ENCODE measurements at places on chromosomes 4 and X.

DNA sequence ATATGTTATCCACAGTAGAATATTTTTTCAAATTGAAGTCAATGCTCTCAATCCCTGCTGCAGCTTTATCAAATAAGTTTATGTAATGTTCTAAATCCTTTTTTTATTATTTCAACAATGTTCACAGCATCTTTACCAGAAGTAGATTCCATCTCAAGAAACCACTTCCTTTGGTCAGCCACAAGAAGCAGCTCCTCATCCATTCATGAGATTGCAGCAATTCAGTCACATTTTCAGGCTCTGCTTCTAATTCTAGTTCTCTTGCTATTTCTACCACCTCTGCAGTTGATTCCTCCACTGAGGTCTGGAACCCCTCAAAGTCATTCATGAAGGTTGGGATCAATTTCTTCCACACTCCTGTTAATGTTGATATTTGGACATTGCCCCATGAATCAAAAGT lies 2301.3 kb upstream of the TENM3 start:
- peak; percentile 37 for DNase-seq

GRCh38 chr4:151721466-151721865 lies 39.3 kb downstream of the GATB start:
- DNase-seq = no peak

DNA sequence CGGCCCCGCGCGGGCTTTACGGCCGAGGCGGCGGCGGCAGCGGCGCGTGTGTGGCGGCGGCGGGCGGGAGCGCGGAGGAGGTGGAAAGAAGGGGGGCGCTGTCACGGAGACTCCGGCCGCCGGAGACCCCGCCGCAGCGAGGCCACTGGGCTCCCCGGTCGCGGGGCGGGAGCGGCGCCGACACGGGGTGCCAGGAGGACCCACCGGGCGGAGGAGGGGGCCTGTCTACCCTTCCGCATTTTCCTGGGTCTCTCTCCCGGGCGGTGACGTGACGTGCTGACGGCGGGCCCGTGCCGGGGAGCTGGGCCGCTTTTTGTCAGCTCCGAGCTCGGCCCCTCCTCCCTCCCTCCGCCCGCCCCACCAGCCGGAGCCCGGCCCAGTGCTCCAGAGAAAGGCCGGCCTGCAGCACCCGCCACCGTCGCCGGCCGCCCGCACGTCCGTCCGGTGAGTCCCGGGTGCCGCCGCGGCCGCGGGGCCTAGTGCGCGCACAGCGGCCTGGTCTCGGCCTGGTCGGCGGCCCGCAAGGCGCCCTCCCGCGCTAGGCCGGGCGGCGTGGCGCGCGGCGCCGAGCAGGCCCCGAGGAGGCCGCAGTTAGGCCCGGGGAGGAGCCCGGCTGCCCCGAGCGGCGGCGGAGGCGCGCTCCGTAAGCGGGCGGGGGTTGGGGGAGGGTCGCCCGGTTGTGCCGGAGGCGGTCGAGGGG lies at the start of gene ZFX:
Gene ZFX, plus strand, starts transcription at position 379 of the 700 bp plus-strand sequence. CDS start 23,014 bp downstream, outside the sequence.
- DNase-seq = peak; percentile 17

DNA sequence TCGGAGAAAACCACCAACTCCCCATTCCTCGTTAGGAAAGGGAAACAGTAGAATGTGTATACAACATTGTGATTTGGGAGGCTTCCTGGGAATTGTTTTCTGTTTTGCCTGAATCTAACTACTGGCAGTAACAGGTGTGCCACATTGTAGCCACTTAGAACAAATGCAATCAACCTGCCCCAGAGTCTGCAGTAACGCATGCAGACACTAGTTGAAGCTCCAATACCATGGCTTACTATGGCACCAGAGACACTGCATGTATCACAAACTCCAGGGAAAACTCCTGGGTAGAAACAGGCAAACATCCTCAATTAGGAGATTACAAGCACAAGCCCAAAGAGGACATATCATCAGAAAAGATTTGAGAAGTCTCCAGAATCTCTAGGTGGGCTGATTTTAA lies 154.2 kb upstream of the NEIL3 start:
- no peak for DNase-seq

DNA sequence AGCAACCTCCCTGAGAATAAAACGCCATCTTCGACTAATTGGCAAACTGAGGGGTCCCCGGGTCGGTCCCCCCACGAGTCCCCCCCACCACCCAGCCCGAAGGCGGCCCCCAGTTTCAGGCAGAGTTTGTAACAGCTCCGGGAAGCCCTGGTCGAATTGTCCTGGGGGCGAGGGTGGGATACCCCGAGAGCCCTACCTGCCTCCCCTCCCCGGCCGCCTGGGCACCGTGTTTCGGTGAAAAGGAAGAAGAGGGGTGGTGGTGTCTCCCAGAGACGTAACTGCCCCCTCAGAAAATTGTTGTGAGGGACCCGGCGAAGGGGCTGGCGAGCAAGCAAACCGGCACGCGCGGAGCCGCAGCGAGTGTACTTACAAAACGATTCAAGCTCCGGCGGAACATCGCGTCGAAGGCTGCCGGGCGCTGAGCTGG lies 1.2 kb downstream of the ATP11C start:
- DNase-seq = no peak

GRCh38 chr4:133137571-133137970 lies 11.5 kb upstream of the PCDH10 start:
- no peak for DNase-seq

DNA sequence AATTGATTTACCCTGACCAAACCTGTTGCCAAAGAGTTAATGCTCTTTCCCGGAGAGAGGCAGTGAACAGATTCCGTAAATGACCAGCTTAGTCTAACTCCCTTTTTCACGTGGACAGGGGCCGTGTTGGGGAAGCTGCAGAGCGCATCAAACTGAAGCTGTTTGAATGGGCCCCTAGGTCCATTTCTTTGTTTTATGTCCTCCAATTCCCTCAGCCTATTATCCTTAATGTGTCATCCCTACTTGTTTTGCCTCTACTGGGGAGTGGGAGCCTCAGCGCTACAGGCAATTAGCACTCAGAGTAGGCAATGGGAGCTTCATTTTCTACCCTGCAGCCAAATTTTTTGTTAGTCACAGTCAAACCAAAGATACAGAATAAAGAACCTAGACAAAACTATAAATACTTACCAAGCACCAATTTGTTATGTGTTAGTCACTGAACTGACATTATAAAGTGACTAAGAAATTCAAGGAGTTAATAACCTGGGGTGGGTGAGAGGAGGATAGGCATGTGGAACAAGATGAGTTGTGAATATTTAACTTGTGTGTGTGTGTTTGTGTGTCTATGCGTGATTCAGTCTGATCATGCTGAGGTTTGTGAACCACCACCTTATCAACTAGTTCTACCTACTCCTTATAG lies 417.4 kb downstream of the PACRGL start:
- DNase-seq = no peak

- no peak for DNase-seq
Observed at GRCh38 chr4:88643932-88644331, 51.7 kb downstream of the HERC3 start.
